HTR-8/SVneo (cell line): ENCODE measurements at places on chromosomes 1 and 21.

- DNase-seq = no peak
Observed at GRCh38 chr1:211736351-211736915, 61.0 kb upstream of the NEK2 start.

DNA sequence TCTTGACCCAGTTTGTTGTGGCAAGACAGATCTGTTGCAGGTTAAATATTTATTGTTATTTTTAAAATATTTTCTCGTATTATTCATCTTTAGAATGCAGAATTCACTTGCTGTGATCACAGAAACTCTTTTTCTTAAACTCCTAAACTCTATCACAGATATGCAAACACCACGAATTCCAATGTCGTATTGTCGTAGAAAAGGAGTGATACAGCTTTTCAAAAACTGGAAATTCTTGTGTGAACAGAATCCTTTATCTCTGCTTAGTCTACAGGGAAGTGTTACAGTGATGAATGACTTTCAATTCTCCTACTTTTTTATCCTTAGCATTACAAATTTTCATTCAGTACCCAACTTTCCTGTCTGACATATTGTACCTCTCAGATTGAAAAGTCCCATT, 1329.5 kb upstream of the B3GALT2 start:
- no peak for DNase-seq

GRCh38 chr21:38134084-38134873, 122.5 kb upstream of the KCNJ15 start:
- DNase-seq = no peak

GRCh38 chr1:210441028-210441427, 112.3 kb downstream of the HHAT start:
- no peak for DNase-seq

- DNase-seq = no peak
Observed at GRCh38 chr1:69523461-69523860, 44.3 kb upstream of the LRRC7 start.

GRCh38 chr1:113133038-113133437, 60.0 kb downstream of the LRIG2 start:
- no peak for DNase-seq

- no peak for DNase-seq
Observed at GRCh38 chr1:236799001-236799400, 3.9 kb downstream of the MTR start.

GRCh38 chr1:199279872-199280645, 641.2 kb downstream of the PTPRC start:
- DNase-seq = no peak

DNA sequence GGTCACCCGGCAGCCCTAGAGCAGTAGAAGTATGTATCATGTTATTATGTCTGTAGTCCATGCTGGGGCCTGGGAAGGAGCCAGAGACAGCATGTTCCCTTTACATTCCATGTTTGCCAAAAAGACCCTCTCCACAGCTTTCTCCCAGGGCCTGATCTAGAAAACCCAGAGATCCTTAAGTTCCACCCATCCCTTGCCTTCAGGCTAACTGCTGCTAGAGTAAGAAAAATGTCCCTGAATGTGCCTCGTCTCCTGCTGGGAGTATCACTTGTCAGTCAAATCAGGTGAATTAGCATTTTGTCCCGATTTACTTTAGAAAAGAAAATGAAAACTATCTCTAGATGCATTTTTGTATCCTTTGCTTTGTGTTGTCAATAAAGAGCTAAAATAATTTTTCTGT, 13.3 kb upstream of the MRPS14 start:
- DNase-seq = no peak

GRCh38 chr1:31658721-31659120, 14.0 kb upstream of the PEF1 start:
- no peak for DNase-seq

DNA sequence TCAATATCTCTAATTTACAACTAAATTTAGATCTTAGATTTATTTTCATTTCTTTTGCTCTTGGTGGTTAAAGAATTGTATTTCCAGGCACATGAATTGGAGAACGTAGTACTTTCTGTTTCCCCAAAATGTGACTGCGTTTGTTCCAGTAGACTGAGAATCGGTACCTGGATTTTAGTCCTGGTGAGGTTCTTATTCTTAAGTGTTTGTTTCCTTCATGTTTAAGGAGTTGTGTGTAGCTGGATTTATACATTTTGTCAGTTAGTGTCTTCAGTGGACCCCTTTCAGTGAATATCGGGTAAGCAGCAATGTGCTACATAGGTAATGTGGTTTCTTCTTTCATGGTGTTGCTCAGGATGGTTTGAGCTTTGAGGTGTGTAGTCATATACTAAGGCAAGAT, 6.8 kb downstream of the MIER1 start:
- no peak for DNase-seq

- no peak for DNase-seq
Observed at GRCh38 chr1:19124273-19124672, 85.8 kb downstream of the UBR4 start.

- no peak for DNase-seq
Observed at GRCh38 chr1:202645097-202645476, 65.2 kb downstream of the SYT2 start.

DNA sequence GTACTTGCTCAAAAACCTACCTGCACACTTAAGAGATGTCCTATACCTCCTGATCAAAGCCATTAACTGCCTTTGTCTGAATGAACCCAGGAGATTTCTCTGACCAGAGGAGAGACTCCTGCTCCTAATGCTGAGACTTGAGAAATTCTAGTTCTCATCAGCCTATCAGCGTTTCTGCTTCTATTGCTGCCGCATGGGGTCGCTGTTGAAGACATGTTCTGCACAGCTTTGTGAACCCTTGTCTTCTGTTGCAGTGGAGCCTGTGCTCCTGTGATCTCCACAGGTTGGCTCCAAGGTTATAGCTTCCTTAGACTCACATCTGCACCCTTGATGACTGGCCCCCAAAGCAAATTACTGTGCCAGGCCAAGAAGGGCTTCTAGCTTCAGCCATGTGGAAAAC, 40.2 kb downstream of the EDN2 start:
- no peak for DNase-seq

DNA sequence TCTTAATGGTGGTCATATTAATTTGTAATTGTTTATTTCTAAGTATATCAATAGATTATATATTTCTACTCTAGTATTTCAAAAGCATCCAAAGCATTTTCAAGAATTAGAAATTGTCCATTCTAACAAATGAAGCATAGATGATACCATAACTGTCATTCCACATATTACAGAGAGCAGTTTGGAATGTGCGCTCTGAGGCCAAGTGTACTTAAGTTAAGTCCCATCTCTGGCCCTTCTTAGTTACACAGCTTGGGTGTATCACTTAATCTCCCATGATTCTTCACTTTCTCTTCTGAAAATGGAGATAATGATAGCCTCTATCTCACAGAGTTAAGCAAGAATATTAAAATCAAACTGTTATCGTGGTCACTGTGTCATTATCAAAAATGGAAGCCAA, 281.1 kb downstream of the MRPL39 start:
- no peak for DNase-seq

- DNase-seq = no peak
Observed at GRCh38 chr1:174799136-174799479, 200.6 kb upstream of the CACYBP start.

DNA sequence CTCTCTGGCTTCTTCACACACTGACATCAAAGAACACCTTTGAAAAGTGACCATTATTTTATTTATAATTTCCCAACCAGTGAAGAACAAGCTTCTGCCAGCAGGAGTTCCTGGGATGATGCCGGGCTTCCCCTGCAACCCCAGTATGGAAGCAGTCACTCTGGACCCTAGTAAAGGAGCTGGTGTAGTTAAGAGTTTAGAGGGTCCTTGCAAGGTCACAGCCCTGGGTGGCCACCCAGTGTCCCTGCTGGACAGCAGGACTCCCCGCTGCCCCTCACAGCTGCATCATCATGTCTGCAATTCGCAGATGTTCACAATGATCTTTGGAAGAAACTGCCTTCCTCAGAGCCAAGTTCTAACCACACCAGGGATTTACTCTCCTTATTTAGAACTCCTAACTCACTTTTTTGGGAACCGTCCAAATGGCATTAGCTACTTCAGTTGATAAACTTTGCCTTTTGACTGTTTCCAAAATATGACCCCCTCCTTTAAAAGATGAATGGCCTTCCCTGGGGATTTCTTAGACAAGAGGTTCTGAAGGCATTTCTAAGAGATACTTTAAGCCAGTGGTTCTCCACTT, 90.6 kb downstream of the HIVEP3 start:
- DNase-seq = no peak

GRCh38 chr1:31199236-31199790, 40.4 kb downstream of the NKAIN1 start:
- DNase-seq = no peak

DNA sequence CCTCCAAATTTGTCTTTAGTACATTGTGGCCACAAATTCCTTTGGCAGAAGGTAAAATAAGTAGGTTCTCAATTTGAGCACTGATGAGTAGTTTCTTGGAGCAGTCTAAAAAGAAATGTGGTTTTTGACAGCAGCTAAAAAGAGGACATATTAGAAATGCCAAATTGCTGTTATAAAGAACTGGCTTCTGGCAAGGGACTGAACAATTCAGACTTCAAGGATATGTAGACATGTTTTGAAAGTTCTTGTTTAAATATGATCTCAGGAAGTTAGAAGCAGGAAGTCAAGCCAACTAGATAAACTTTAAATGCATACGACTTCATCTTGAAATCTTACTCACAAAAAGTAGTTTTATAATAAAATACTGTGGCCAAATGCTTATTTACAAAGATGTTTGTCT, 18.8 kb downstream of the C1orf52 start:
- DNase-seq = no peak

GRCh38 chr1:1613509-1614082, 1.7 kb upstream of the MIB2 start:
- no peak for DNase-seq

DNA sequence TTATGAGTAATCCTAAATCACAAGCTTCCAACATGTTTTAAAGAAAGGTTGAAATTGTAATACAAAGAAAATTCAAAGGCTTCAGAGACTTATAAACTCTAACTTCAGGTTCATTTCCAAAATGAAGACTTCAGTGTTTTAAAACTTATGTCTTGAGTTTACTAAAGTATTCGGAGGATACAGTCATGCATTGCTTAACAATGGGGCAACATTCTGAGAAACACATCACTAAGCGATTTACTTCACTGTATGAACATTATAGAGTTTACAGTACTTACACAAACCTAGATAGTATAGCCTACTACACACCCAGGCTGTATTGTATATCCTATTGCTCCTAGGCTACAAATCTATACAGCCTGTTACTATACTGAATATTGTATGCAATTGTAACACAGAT, 38.3 kb downstream of the CEP170 start:
- no peak for DNase-seq

DNA sequence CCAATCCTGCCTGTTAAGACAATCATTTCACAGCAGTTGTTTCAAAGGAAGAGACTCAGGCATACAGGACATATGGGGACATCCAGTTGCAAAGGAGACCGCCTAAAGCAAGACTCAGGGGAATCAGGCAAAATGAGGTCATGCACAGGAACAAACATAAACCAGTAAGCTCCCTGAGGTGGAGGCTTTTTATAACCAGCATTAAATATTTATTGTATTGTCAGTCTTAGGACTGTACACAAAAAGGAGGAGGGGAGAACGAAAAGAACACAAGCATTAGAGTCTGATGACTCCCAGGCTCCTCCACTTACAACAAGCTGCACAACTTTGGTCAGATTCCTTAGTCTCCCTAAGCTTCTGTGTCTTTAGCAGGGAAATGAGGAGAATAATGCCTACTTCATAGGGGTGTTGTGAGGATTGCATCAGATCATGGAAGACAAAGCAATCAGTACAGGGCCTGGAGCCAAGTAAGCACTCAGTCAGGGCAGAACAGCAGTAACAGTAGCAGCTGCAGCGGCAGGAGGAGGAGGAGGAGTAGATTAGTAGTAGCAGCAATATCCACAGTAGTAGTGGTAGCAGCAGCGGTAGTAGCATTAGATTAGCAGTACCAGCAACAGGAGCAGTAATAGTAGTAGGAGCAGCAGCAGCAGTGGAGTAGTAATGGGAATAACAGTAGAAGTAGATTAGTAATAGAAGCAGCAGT, 54.2 kb upstream of the SPATA6 start:
- no peak for DNase-seq

- DNase-seq = no peak
Observed at GRCh38 chr1:225842074-225842473, 32.1 kb downstream of the EPHX1 start.

DNA sequence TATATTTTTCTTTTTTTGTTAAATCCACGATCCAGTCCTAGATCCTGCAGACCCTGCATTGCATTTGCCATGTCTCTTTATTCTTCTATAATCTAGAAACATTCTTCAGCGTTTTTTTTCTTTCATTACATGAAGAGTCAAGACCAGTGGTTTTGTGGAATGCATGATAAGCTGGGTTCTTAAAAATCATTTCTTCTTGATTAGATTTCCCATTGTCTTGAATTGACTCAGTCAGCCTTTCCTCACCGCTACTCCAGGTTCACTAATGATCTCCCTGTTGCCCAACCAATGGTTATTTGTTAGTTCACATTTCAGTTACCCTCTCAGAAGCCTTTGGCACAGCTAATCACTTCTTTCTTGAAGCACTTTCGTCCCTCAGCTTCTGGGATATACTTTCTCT, 25.2 kb downstream of the CHD1L start:
- no peak for DNase-seq

- no peak for DNase-seq
Observed at GRCh38 chr1:56322211-56322610, 257.2 kb downstream of the PLPP3 start.

- no peak for DNase-seq
Observed at GRCh38 chr1:201628490-201628889, 89.6 kb downstream of the NAV1 start.

GRCh38 chr1:225815526-225816178, 5.7 kb downstream of the EPHX1 start:
- no peak for DNase-seq

DNA sequence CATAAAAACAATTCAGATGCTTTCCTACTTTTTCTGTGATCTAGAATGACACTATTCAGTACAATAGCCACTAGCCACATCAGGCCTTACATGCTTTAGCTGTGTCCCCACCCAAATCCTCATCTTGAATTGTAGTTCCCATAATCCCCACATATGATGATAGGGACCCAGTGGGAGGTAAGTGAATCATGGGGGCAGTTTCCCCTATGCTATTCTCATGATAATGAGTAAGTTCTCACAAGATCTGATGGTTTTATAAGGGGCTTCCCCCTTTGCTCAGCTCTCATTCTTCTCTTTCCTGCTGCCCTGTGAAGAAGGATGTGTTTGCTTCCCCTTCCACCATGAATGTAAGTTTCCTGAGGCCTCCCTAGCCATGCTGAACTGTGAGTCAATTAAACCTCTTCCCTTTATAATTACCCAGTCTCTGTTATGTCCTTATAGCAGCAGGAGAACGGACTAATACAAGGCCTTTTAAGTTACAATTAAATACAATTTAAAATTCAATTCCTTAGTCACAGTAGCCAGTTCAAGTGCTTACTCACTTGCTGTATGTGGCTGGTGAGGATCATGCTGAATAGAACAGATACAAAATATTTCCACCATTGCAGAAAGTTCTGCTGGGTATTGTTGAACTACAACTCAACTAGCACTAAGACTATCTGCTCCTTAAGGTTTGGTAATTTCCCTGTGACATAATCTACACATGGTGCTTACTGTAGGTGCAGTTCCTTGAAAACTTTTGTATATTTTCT, 106.7 kb downstream of the SCMH1 start:
- DNase-seq = no peak
